Stimulated activated CD4-positive, alpha-beta T cell treated with anti-CD3 and anti-CD28 coated beads, TNF-alpha, amount 100 ng/mL, for 24 hours (primary cell): ENCODE measurements at places on chromosomes 12 and 14.

- DNase-seq = no peak
Observed at GRCh38 chr12:43842259-43842658, 6.4 kb downstream of the TMEM117 start.

GRCh38 chr12:21336656-21337055, 1.9 kb upstream of the SLCO1A2 start:
- no peak for DNase-seq

DNA sequence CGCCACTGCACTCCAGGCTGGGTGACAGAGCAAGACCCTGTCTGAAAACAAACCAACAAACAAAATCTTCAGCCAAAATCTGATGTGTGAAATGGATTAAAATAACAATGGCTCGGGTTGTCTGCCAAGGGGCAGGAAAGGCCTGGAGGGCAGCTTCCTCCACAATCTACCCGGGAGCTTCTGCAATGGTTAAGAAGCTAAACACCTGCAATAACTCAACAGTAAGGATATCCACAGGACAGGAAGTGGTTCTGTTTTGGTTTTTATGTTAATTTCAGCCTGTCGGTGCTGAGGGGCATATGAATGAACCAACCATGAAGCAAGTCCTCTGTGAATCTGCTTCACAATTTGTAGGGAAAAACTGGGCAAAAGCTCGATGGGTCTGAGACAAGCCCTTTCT, 34.4 kb downstream of the RAD52 start:
- DNase-seq = no peak

DNA sequence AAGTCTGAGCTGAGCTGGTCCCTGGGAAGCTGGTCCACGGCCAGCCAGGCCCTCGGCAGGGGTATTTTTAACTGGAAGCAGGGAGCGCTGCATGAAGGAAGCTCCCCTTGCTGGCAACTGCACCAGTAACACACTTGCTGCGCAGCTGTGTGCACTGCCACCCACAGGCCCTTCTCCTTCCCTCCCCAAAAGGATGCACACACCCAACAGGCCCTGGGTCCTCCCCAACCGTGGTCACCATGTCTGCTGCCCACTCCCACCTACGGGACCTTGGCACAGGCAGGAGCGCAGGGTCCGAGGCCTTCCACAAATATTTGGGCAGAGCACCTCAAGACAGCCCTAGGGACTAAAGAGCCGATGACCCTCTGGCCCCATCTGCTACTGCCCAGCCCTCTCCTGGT, 157.0 kb upstream of the PRMT8 start:
- no peak for DNase-seq

DNA sequence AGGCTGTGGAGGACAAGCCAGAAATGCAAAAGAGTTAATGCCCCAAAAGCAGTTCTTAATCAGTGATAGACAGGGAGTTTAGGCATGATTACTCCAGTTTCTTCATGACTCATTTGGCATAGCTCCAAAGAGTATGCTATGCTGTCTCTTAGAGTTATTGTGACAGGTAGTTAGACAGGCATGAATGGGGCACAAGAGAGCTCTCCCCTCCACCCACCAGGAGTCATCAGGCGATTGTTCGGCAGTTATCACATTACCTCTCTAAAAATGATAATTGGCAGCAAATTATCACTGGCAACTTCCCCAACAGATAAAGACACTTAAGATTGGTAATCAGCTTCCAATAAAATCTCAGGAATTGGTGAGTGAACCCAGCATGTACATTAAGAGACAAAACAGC, 320.1 kb downstream of the DAD1 start:
- DNase-seq = no peak

- no peak for DNase-seq
Observed at GRCh38 chr12:58046271-58046670, 104.9 kb downstream of the ATP23 start.

GRCh38 chr12:4483885-4484823, 38.5 kb upstream of the FGF6 start:
- DNase-seq = no peak

DNA sequence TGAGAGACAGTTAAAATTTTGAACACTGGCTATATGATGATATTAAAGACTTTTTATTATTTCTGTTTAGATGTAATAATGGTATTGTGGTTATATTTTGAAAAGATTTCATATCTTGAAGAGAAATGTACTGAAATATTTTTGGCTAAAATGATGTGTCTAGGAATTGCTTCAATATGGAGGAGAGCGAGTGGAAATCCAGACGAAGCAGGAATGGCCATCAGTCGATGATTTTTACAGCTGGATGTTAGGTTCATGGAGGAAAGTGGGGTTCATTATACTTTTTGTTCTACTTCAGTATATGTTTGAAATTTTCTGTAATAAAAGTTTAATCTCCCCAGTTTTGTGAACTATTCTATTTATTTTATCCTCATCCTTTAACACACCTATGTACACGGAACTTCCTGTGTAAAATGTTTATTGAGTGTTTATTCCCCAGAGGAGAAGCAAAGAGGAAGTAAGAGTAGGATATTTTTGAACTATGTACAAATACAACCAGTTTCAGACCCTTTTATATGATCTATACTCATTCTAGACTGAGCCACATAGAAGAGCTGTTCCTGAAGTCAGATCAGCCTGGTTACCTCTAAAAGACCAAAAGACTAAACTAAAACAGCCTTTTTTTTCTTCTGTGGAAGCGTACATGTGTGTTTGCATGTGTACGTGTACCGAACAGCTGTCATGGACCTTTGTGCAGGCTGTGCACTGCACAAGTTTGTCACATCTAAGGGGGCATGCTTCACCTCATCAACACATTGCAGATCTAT, 211.0 kb upstream of the NUDT4 start:
- no peak for DNase-seq

DNA sequence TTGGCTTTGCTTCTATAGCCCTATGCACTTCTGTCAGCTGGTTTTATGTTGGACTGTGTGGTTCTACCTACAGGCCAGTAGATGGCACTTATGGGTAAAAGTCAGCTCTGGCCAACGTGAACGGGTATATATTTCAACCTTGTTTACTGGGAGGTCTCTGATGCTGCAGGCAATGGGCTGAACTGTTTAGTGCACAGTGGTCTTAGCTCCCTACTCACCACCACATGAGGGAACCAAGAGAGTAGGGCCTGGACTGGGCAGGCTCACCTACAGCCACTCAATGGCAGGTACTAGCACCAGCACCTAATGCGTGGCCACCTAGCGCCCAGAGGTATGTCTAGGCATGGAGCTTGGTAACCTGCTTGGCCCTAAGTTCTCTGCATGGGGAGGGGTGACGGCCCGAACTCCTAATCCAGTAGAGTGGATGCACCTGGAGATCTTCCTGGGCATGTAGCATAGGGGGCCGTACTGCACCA, 481.8 kb downstream of the TMEM117 start:
- DNase-seq = no peak

DNA sequence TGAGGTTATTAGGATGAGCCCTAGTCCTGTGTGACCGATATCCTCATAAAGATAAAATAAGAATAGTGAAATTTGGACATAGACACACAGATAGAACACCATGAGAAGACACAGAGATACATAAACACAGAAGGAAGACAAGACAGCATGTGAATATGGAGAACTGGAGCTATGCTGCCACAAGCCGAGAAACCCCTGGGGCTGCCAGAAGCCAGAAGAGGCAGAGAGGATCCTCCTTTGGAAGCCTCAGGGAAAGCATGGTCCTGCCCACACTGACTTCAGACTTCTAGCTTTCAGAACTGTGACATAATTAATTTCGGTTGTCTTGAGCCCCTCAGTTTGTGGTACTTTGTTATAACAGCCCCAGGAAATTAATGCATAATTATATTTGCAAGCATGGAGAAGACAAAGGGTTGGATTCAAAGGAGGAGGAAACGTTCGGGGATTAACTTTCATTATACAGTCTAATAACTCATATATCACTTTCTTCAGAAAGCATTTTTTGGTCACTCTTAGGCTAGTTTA, 1501.8 kb upstream of the FLRT2 start:
- no peak for DNase-seq
